ENCODE measurements at places on chromosomes 3 and 15.

DNA sequence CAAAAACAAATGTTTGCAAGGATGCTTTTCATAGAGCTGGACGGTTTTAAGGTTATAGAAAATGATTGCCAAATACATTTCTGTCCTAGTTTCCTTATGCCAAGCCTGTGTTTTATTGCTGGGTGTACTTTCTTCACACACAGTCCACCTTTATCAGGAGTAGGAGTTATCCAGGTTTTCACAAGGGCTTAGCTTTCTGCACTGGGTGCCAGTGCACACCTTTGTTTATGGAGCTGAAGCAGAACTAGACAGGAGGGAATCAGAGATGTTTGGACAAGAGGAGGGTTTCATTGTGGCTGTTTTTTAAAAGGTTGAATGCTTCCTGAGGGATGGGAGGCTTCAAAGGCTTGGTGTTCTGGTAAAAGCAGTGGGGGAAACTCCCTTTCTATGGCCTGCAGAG, 29.5 kb upstream of the FAM3D start:
- H3K36me3 ChIP-seq, result peaks cover 20% of the 10 kb centered on the region
- DNase-seq, result no peak
- H3K27ac ChIP-seq, result no peak overlapping the region
- H3K4me3 ChIP-seq, result no peak overlapping the region
- no peaks in the 10 kb centered on the region for H3K27me3 ChIP-seq

DNA sequence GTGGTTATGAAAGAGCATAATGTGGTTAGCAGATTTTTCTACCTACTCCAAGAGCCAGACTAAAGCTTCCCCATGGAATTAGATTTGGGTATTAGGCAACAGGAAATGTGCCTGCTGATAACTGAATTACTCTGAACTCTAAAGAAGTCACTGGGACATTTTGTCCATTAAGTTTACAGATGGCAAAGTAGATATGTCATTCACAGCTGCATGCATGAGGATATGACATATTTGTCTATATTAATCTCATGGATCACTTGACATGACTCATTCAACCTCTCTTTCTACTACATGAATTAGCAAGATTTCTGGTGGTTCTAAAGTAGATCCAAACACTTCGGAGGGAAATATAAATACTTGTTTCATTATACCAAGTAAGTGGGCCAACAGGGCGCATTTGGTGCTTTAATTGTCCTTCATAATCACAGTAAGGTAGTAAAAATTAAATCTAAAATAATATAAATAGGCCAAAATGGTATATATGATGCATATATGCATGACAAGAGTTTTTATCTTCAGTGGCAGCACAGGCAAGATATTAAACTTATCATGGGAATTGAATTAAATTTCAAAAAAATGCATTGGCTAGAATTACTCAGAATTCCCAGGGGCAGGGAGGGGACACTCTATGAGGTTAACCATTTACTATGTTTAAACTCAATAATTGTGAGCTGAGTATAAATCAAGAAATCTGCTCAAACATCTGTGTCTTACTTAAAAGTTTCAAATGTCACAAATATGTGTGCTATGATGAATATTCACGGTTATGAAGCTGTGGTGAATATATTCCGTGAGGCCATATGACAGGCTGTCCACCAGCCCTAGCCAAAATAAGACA, 365.3 kb upstream of the KCNMB2 start:
- no peak for DNase-seq
- no peaks in the 10 kb centered on the region for H3K27me3 ChIP-seq
- H3K36me3 ChIP-seq, result no peaks in the 10 kb centered on the region
- H3K4me1 ChIP-seq, result no peaks in the 10 kb centered on the region
- H3K4me3 ChIP-seq, result no peak overlapping the region
- H3K27ac ChIP-seq, result no peak overlapping the region

DNA sequence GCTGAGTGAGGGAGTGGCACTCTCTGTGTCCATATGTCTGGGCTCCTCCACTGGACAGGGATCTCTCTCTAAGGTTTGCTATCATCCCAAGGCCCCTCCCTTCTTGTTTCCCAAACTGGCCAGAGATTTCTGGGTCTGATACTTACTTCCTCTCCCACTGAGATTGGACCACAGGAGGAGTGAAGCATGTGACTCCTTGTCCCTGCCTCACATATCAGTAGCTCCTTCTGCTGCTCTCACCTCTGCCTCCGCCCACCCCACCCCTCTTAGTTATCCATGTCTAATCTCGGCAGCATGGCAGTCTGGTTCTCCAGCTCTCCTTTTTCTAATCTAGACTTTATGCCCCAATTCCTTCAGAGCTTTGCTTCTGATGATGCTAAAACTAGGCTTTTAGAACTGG, 223.1 kb downstream of the RPLP1 start:
- H3K4me3 ChIP-seq, result no peak overlapping the region
- no peak for DNase-seq
- H3K36me3 ChIP-seq, result no peaks in the 10 kb centered on the region
- H3K27ac ChIP-seq, result no peak overlapping the region
- peaks cover 44% of the 10 kb centered on the region for H3K27me3 ChIP-seq

DNA sequence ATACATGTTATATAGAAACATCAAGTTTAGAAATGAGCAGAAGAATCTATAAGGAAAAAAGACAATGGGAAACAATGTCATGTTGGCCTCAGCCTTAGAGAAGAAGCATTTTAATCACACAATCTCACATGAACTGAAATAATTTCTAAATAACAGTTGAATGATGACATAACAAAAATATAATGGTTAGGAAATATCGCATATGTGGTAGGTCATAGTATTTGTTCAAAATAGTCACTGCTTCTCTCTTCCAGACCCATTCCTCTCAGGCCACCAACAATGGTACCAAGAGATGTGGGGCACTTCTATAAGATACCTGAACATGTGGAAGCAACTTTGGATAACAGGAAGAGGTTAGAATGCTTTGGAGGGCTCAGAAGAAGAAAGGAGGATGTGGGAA, 195.7 kb upstream of the PDZRN3 start:
- H3K4me3 ChIP-seq, result no peak overlapping the region
- no peak for DNase-seq
- no peaks in the 10 kb centered on the region for H3K27me3 ChIP-seq
- H3K36me3 ChIP-seq, result peaks cover 6% of the 10 kb centered on the region

- peaks cover 20% of the 10 kb centered on the region for H3K4me1 ChIP-seq
- no peak for DNase-seq
- H3K27ac ChIP-seq, result no peak overlapping the region
- H3K4me3 ChIP-seq, result no peak overlapping the region
- no peaks in the 10 kb centered on the region for H3K36me3 ChIP-seq
Observed at GRCh38 chr3:105798381-105798934, 70.4 kb downstream of the CBLB start.

DNA sequence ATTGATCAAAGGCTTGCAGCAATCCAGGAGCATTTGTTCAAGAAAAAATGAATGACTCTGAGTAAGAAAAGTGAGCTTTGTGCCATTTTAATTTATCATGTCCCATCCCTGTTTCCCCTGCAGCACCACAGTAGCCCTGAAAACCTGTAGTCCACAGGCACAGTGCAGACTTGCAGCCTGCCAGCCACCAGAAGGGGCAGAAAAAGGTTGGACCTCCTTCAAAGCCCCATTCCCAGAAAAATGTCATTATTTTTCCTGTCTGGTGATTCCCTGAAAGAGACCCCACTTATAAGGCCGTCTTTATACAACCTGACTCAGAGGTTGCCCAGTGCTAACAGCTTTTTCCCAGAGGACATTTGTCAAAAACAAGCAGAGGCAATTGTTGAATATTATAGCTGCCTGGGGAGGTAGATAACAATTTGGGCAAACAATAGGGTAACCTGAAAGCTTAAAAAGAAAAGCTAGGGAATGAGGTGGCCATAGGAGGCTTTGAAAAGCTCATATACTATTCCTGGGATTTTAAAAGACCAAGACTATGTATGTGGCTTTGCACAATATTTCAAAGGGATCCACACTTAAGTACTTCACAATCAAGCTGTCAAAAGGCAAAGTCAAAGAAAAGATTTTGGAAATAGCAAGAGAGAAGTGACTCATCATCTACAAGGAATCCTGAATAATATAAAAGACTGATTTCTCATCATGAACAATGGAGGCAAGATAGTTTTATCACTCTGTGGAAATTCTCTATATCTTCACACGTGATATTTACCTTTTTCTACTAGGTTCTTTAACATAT, 136.8 kb upstream of the PLXNA1 start:
- no peaks in the 10 kb centered on the region for H3K27me3 ChIP-seq
- H3K4me3 ChIP-seq, result no peak overlapping the region
- peaks cover 9% of the 10 kb centered on the region for H3K4me1 ChIP-seq
- no peaks in the 10 kb centered on the region for H3K36me3 ChIP-seq
- no peak for DNase-seq
- no peak overlapping the region for H3K27ac ChIP-seq

DNA sequence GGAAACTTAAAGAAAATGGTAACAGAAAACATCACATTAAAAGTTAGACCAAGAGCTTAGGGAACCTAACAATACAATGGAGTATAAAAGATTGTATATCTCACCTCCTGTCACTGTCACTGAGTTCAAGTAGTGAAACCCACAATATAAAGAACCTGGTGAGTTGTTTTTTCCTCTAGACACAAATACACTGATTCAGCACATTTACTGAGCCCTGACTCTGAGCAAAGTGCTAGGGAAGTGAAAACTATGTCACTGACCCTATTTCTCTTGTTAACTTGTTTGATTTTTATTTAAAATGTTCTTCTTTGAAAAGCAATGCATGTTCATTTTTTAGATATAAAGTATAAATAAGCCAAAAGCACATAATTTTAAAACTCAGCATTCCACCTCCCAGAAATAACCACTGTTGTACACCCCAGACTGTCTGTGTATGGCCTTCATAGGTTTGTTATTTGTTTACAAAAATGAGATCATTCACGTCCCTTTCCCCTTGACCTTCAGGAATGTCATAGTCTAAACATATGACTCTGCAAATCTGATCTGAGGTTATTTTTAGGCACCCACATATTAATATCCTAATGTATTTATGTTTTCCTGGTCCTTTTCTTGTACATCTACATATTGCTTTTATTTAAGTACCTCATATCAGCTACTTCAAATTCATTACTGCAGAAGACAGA, 69.2 kb upstream of the CSTA start:
- no peak overlapping the region for H3K4me3 ChIP-seq
- H3K27ac ChIP-seq, result no peak overlapping the region
- no peaks in the 10 kb centered on the region for H3K36me3 ChIP-seq
- DNase-seq, result no peak
- peaks cover 7% of the 10 kb centered on the region for H3K4me1 ChIP-seq
- H3K27me3 ChIP-seq, result peaks cover 8% of the 10 kb centered on the region

DNA sequence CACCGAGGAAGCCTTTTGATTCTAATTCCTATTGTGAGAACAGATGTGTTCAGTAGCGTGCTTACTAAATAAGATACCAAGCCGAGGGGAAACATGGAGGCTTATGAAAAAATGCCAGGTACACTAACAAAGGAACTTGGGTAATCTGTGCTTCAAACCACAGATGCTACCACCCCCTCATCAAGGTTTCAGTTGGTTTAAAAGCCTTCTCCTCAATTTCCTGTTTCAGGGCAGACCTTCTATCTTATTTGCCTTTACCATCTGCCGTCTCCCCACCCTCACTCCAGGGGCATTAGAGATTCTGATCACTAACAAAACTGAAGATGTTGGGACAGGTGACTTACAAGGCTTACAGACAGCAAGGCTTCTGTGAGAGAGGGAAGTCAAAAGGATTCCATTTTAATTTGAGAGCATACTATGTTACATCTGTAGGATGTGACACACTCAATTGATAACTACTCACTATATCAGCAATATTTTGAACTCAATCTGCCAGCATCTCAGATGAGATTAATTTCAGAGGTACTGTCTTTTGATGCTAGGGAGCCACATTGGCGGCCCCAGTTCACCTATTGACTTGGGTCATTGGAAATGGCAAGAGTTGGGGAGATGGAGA, 60.6 kb upstream of the PLCL2 start:
- peaks cover 2% of the 10 kb centered on the region for H3K36me3 ChIP-seq
- no peaks in the 10 kb centered on the region for H3K4me1 ChIP-seq
- no peak for DNase-seq
- no peaks in the 10 kb centered on the region for H3K27me3 ChIP-seq
- H3K4me3 ChIP-seq, result no peak overlapping the region
- no peak overlapping the region for H3K27ac ChIP-seq

- no peaks in the 10 kb centered on the region for H3K4me1 ChIP-seq
- DNase-seq, result no peak
- H3K4me3 ChIP-seq, result no peak overlapping the region
- H3K27me3 ChIP-seq, result peaks cover 70% of the 10 kb centered on the region
Observed at GRCh38 chr15:101795455-101795854, 7.9 kb upstream of the OR4F6 start.

GRCh38 chr3:182837855-182838454, 44.7 kb downstream of the ATP11B start:
- no peaks in the 10 kb centered on the region for H3K4me1 ChIP-seq
- H3K27me3 ChIP-seq, result no peaks in the 10 kb centered on the region
- peaks cover 8% of the 10 kb centered on the region for H3K36me3 ChIP-seq
- no peak overlapping the region for H3K4me3 ChIP-seq
- H3K27ac ChIP-seq, result no peak overlapping the region

GRCh38 chr15:96328181-96328876, 2.2 kb upstream of the NR2F2 start:
- DNase-seq, result no peak
- peak overlapping the region; percentile 92 for H3K27ac ChIP-seq
- H3K27me3 ChIP-seq, result peaks cover 40% of the 10 kb centered on the region
- peak overlapping the region; percentile 98 for H3K4me3 ChIP-seq
- H3K4me1 ChIP-seq, result peaks cover 53% of the 10 kb centered on the region

GRCh38 chr15:65980824-65981456, 111.6 kb downstream of the RAB11A start:
- H3K36me3 ChIP-seq, result no peaks in the 10 kb centered on the region
- peaks cover 12% of the 10 kb centered on the region for H3K4me1 ChIP-seq
- H3K27ac ChIP-seq, result no peak overlapping the region
- DNase-seq, result peak; percentile 40
- peaks cover 48% of the 10 kb centered on the region for H3K27me3 ChIP-seq
- H3K4me3 ChIP-seq, result no peak overlapping the region

- H3K27me3 ChIP-seq, result no peaks in the 10 kb centered on the region
- H3K4me1 ChIP-seq, result peaks cover 18% of the 10 kb centered on the region
- no peaks in the 10 kb centered on the region for H3K36me3 ChIP-seq
- no peak overlapping the region for H3K27ac ChIP-seq
Observed at GRCh38 chr3:157785102-157785826, 282.0 kb upstream of the VEPH1 start.

DNA sequence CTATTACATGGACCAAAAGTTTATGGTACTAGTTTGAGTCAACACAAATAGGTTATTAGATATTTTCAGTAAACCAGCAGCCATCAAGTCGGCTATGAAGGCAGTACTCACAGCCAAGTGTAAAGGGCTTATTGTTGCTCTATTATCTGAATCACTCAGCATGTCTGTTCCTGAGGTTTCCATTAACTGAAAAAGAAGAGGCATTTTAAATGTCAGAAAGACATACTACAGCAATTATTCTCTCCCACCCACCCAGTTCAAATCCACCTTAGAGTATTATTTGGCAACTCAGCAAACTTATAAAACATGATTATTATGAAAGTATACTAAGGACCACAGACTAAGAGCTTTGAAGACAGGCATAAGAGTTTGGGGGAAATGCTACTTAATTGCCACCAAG, 93.1 kb downstream of the BTD start:
- peaks cover 43% of the 10 kb centered on the region for H3K4me1 ChIP-seq
- peak overlapping the region; percentile 0 for H3K27ac ChIP-seq
- peaks cover 22% of the 10 kb centered on the region for H3K36me3 ChIP-seq
- no peak overlapping the region for H3K4me3 ChIP-seq
- no peaks in the 10 kb centered on the region for H3K27me3 ChIP-seq
